Sciatic nerve (tissue), 2 donors: ENCODE measurements at places on chromosomes 4 and X.
A peak's percentile ranks its signal among the peaks of the same experiment; 100 is the strongest.

GRCh38 chr4:4542774-4543485 lies 1.1 kb upstream of the STX18 start:
- DNase-seq = no peak

DNA sequence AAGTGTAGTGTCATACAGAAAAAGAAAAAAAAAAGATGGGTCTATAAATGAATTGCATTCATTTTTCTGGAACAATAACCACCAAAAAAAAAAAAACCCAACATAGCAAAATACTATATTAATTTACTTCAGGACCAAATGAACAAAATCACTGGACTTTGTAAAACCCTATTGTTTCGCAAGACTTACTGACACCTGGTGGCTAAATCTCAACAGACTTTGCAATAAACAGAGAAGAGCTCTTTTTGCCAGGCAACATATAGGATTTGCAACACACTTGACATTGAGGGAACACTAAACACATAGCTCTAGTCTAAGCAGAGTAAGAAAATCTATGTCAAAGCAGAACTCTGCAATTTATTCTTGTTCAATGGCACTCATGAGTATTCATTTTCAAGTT lies 990.2 kb downstream of the STPG2 start:
- no peak for DNase-seq

- DNase-seq = no peak
These were observed 237.8 kb upstream of the ANXA3 start for GRCh38 chr4:78313754-78314120.

DNA sequence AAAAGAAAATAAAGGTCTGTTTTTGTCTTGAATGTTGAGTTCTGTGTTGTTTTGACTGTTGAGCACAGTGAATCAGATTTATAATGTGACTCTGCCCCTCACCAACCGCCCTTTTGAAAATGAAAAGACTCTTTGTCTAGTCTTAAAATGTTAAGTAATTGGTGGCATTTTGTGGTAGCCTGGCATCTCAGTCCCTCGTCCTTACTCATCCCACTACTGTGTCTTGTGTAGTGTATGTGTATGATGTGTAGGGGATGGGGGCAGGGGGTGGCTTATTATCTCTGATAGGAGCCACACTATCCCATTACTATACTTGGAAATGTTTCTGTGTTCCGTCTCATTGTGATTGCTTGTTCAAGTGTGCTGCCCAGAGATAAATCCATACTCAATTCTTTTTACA lies 12.2 kb downstream of the KLHL34 start:
- no peak for DNase-seq

DNA sequence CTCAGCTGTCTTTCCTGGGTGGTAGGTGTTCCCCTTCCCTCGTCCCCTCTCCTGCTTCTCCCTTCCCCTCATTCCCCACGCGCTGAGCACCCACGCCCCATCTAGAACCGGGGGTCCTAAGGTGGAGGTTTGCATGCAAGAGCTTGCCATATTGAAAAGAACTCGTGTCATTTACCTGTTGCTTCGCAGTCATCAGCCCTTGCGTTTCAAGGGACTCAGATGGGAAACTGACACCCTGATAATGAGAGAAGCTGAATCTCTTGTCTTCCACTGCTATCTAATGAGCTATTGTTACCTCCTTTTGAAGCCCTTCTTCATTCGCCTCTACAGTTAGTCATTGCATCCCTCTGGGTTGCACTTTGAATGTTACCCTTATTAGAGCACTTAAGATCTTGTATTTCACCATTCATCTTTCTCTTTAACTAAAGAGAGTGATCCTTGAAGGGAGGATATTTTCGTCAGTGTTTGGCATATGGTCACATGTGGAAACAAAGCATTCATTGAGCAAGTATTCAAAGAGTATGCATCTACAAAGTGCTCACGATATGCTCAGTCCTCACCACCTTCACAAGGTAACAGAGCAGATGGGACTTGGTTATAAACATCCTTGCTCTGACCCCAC lies 25.7 kb downstream of the ARL9 start:
- DNase-seq = no peak

DNA sequence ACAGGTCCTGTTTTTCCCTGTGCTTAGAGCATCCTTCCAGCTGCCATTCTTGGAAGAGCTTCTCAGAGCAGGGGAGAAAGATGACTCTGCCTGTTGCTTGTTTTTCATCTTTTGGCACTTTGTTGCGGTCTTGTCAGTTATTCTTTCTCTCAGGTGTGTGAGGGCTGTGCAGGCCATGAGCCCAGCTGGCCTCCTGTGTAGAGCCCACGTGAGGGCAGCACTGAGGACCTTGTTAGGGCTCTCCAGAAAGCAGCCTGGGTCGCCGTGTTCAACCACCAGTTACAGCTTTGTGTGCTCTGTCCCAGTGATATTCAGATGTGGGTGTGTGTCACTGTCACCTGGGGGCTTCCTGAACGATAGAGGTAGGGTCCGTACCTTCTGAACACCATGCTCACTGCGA lies 52.8 kb downstream of the NOP14 start:
- DNase-seq = no peak

GRCh38 chr4:5435823-5436222 lies 272.5 kb downstream of the EVC2 start:
- no peak for DNase-seq

- DNase-seq = no peak
These were observed 243.4 kb upstream of the PCDH18 start for GRCh38 chr4:137775701-137776100.

DNA sequence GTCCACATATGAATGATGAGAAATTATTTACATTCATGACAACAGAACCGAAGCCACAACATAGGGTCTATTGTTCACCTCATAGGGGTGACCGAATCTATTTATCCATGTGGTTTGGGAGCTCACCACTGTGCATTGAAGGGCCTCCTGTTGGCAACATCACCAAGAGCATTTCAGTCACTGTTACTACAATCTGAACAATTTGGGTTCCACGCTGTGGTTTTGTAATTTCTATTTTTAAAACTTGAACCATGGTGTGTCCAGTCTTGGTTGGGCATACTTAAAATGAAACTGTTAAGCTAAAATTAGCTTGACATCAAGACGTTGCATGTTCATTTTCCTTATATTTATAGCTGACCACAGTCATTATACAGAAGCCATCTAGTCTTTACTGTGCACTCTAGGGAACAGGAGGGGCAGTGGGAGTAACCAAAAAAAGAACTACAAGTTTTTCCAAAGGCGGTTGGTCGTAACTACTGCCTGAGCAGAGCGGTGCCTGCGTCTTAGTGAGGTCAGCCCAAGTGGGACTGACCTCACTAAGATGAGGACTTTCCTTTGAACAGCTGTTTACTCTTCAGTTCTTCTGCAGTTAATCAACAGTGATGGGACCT lies 192.1 kb downstream of the SPRY1 start:
- no peak for DNase-seq

- DNase-seq = no peak
These were observed 7.4 kb downstream of the DMP1 start for GRCh38 chr4:87657525-87657924.

DNA sequence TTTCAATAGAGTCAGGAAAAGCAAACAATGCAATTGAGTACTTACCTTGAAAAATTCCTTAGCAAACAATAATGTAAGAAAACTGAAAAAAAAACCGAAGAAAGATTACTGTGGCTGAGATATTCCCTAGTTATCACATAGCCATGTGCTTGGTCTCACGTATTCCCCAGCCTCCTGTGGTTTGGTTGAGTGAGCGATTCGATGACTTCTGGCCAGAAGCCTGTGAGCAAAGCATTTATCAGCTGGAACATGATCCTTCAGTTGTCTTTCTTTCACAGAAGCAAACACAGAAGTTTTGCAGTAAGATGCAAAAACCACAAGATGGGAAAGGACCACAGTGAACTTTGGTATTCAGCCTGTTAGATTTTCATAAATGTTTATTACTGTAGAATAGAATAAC lies 1754.3 kb upstream of the AGA start:
- DNase-seq = no peak

DNA sequence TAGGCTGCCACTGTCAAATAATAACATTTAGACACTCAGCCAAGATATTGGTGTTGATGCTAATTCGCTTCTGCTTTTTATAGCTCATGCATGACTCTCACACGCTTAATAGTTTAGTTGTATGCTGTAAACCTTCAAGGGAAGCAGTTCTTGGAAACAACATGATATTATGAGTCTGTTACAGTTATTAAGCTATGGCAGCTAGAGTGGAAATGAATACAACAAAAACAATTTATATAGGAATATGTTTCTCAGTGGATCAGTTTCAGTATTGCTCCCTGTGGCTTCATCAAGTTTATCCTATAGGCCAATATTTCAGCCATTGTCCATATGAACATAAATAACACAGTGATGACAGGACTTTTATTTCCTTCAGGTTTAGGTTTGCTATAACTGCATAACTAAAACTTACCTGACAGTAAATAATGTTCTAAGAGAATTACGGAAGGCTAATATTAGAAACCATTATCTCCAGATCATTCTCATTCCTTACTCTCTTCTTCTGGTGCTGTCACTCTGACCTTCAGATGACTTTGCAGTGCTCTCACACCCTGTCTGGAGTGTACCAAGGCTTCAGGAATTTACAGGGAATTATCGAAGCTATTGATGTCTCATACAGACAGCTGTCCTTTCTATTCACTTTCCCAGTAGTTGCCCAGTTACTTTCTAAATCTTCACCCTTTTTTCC lies 555.0 kb downstream of the ANKRD50 start:
- no peak for DNase-seq

DNA sequence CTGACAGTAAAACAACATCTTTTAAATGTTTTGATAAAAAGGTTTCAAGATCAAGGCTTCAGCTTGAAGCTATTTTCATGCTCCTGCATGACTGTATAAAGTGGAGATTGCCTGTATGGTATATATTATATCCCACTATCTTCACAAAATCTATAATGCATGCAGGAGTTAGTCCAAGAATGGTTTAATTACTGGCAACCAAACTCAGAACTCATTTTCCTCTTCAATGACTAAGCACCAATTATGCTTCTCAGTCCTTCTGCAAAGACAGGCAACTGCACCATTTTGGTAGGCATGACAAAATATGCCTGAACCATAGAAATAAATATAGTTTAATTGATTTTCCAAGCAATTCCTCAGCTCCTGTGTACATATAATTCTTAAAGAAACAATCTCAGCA lies 54.5 kb downstream of the NPY5R start:
- no peak for DNase-seq

GRCh38 chr4:94530073-94530472 lies 78.3 kb downstream of the PDLIM5 start:
- no peak for DNase-seq

GRCh38 chrX:44474410-44474809 lies 68.2 kb downstream of the FUNDC1 start:
- DNase-seq = no peak

GRCh38 chr4:12446256-12446655 lies 1017.6 kb upstream of the HS3ST1 start:
- no peak for DNase-seq

GRCh38 chrX:22186165-22186564 lies 86.5 kb upstream of the CBLL2 start:
- DNase-seq = no peak

DNA sequence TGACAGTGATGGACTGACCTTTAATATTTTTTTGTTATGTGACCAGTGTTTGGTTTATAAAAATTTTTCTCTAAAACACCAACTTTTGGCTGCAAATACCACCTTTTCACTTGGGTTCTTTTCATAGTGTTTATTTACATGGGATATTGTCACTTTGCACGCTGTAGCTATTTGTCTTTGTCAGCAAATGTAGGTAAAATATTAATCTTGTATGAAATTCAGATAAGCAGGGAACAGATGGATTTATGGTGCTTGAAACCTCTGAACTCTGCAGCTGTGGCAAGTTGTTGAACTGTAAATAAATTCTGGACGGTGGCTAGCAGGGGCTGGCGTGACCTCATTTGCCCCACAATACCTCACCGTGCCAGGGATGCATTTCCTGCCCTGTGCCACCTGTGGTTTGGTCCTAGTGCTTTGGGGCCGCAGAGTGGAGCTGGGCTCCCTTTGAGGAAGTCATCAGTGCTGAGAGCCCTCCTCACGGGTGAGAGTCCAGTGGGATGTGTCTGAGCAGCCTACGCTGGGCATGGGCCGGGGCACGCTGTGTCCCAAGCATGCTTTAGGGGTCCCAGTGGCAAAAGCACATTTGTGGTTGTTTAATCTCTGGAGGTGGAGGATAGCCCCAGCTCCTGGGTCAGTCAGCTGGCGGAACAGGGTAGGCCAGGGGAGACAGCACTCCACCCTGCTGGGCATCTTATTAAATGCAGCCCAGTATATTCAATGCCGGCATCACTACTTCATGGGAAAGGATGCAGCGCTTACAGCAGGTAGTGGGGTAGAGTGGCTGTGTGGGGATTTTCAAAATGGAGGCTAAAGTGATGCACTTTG lies 108.6 kb downstream of the TBL1X start:
- no peak for DNase-seq

- DNase-seq = no peak
These were observed 360.4 kb downstream of the RAPGEF2 start for GRCh38 chr4:159463235-159463634.

- DNase-seq = no peak
These were observed 106.1 kb upstream of the DIPK2B start for GRCh38 chrX:45306794-45307193.

DNA sequence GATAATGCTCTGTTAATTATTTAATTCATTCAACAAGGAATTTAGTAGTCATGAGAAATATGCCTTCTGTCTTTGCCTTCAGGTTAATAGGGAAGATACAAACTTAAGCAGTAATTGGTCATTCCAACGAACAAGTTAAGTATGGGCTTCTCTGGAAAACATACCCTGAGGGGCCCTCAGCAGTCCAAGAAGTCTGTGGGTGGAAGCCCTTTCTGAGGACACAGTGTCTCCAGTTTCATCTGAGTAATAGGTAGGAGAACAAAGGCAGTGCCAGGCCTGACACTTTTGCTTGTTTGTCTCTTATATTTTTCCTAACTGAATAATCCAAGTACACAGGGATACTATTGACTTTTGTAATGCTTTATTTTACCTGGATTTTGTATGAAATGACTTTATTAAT lies 262.5 kb downstream of the FBXW7 start:
- DNase-seq = no peak

DNA sequence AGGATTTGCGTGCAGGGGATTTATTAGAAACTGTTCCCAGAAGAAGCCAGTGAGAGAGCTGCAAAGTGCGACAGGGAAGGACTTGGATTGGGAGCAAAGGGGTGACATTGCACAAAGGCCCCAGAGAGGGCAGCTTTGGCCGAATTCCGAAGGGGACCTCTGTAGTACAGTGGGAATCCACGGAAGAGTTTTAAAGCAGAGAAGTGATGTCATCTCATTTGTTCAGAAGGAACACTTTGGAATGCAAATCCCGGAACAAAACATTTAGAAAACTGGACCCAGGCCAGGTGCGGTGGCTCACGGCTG lies 71.7 kb downstream of the FAM184B start:
- no peak for DNase-seq

- DNase-seq = no peak
These were observed 27.8 kb downstream of the USP38 start for GRCh38 chr4:143212566-143212965.

GRCh38 chr4:39812500-39812899 lies 114.6 kb downstream of the UBE2K start:
- DNase-seq = no peak

DNA sequence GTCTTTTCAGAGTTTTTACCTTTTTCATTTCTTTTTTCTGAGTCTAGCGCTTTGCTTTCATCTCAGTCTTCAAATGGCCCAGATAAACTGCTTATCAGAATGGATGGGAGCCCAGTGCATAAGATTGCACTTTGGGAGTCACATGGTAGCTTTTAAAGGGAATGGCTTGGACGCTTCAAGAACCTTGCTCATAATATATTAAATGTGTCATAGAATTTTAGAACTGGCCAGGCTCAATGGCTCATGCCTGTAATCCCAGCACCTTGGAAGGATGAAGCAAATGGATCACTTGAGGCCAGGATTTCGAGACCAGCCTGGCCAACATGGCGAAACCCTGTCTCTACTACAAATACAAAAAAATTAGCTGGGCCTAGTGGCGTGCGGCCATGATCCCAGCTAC lies 68.4 kb downstream of the HMGB2 start:
- no peak for DNase-seq

GRCh38 chrX:1403228-1403627 lies 11.3 kb upstream of the SLC25A6 start:
- DNase-seq = peak; percentile 51
